ENCODE measurements at places on chromosomes 11 and 22.

DNA sequence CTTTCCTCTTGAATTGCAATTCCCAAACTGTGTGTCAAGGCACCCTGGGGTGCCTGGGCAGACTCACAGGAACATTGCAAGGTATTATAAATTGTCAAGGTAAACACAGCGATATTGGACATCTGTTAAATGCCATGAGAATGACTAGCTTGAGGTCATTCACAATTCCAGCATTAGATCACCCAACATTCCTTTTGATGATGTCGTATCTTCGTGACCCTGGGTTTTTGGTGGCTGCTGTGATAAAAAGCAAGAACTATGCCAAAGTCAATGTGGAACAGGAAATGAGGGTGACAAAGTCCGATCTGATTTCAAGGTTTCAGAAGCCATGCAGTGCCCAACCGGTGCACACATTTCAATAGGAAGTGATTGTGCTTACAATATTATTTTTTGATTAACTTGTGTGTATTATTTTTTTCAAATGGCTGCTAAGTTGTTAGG, 458.4 kb downstream of the MIAT start:
- no peak for DNase-seq

DNA sequence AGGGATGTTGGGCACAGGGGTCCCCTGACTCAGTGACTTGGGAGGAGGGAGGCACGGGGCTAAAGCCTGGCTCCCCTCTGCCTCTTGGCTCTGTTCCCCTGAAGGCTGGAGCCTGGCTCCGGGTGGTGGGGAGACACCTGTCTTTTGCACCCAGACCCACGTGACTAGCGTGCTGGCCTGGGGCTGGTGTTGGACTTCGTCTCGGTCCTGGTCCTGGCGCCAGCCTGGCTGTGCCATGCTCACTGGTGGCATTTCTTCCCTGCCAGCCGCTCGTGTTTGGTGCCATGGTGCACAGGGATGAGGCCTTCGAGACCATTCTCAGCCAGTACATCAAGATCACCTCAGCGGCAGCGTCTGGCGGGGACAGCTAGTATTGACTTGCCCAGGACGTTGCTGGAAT, 56.7 kb downstream of the GRAMD4 start:
- no peak for DNase-seq

GRCh38 chr11:16612566-16613261, 125.7 kb upstream of the C11orf58 start:
- DNase-seq = no peak

DNA sequence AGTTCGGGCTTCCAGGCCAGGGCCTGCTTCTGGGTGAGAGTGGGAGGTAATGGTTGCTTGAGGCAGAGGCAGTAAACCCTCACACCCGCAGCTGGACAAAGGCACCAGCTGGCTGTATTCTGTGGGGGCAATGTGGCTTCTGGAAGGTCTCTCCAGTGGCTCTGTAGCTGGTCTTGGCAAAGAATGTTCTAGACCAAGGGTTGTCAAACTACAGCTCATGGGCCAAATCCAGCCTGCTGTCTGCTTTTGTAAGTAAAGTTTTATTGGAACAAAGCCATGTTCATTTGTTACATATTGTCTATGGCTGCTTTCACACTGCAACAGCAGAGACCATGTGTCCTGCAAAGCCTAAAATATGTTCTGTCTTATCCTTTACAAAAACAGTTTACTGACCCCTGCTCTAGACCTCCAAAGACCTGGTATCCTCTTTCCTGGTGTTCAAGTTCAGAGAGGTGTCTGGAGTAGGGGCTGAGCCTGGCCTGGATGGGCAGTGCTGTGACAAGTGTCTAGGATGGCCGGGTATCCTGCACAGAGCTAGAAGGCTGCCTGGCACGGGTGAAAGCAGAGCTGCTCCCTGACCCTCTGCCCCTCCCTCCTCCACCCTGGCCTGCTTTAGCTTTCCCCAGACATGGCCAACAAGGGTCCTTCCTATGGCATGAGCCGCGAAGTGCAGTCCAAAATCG, 3.4 kb downstream of the TAGLN start:
- no peak for DNase-seq

DNA sequence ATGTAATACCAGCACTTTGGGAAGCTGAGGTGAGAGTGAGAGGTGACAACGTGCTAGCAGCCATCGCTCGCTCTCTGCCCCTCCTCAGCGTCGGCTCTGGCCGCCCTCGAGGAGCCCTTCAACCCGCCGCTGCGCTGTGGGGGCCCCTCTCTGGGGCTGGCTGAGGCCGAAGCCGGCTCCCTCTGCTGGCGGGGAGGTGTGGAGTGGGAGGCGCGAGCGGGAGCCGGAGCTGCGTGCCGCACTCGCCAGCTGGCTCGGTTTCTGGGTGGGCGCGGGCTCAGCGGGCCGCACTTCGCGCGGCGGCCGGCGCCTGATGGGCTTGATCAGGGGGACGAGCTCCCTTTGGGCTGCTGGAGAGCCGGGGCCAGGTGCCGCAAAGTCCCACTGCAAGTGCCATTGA, 98.9 kb upstream of the UBASH3B start:
- DNase-seq = no peak

DNA sequence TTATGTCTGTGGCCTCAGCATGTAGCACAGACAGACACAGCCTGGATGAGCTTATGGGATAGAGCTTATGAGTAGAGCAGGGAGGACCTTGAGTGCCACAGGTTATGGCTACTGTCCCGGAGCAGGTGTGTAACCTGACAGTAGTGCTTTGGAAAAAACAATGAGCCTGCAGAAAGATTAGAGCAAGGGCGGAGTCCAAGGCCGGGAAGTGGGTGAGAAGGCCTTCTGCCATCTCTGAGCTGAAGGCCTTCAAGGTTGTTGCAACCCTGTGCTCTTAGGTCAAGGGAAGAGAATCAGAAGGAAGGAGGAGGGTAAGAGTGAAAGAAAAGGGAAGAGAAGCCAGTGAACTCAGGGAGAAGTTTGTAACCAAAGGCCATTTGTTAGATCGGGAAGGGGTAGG, 3.9 kb upstream of the TAGLN start:
- DNase-seq = no peak

DNA sequence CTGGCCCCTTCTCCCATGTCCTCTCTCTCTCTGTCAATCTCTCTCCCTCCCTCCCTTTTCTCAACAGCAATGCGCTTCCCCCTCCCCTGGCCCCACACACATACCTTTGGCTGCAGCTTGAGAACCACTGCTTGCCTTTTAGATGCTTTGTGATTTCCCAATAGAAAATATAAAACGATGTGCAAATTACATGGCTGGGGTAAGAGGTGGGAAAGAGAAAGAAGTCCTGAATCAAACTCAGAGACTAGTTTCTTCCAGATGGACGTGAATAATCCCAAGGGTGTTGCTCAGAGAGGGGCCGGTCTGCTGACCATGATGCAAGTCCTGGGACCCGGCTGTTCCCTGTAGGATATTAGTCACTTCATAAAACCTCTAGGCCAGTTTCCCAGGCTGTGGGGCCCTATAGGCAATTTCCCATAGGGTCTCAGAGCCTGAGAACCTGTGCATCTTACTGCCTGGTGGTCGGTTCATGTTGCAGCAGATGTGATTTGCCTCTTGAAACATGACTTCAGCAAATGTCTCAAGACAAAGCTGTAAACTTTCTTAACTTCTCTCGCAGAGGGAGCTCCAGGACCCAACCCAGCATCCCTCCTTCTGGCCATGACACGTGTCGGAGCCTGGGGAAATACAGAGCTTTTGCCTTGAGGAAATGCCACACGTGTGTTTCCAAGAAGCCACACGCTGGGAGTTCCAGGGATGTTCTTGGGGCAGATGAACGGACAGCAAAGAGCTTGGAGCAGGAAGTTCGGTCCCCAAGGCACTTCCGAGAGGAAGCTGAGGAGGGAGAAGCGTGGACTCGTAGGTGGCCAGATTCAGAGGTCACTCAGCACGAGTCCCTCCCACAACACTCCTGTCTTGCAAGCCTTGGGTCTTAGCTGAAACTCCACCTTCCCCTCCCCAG, 34.5 kb upstream of the ETS1 start:
- no peak for DNase-seq

DNA sequence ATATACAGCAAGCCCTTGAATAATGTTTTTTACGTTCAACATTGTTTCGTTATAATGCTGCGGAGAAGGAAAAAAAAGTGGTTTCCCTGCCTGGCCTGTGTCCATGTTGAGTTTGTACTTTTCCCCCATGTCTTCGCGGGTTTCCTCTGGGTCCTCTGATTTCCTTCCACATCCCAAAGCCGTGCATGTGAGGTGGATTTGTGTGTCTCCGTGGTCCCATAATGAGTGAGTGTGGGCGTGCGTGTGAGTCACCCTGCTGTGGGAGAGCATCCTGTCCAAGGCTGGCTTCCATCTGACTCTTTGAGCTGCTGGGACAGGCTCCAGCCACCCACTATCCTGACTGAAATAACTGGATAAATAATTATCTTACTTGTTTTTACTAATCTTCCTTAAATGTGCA, 29.6 kb upstream of the SNX19 start:
- DNase-seq = no peak

DNA sequence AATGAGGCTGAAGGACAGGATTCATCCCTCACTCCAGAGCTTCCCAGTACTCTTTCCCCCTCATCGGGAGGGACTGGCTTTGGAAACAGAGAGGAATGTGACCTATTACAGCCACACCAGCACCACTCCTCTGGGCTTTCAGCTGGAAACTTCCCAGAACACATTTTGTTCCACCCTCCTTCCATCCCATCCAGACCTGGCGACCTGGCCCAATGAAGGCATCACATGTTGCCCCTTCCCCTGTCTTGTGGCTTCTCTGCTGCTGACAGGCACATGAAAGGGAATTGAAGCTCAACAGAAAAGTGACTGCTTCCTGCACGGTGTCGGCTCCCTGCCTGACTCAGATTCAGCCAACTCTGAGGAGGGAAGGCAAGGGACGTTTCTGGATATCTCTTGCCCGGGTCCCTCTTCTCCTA, 19.1 kb downstream of the IRAG1 start:
- no peak for DNase-seq

DNA sequence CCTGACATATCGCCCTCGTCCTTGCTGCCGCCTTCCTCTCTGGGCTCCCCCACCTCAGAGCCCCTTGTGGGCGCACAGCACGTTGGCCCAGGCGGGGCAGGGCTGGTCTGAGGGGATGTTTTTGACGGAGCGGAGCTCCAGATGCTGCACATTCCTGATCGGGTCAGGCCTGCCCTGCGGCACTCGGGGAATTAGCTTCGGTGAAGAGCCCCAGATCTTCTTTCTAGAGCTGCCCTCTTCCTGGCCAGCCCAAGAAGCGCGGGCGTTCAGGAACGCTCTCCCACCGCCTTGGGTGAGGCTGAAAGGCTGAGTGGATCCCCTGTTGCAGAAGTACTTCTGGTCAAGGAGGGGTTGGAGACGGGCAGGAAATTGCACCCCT, 12.1 kb downstream of the YPEL4 start:
- DNase-seq = no peak

DNA sequence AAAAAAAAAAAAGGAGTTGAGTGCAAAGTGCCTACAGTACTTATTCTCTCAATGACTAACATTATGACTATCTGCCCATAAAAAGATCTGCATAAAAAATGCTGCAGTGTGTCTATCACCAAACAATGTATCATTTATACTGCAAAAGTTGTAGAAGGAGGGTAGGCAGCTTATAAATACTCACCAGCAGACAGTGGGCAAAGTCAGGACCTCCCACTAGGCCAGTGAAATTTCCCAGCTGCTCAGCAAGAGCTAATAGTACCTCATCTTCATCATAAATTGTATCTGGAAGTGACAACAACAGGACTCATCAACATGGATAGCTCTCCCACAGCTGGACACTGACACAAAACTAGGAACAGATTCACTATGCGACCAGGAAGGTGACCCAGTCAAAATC, 1.6 kb downstream of the PPP2R1B start:
- no peak for DNase-seq

GRCh38 chr22:41223535-41223934, 17.2 kb downstream of the CHADL start:
- DNase-seq = no peak

DNA sequence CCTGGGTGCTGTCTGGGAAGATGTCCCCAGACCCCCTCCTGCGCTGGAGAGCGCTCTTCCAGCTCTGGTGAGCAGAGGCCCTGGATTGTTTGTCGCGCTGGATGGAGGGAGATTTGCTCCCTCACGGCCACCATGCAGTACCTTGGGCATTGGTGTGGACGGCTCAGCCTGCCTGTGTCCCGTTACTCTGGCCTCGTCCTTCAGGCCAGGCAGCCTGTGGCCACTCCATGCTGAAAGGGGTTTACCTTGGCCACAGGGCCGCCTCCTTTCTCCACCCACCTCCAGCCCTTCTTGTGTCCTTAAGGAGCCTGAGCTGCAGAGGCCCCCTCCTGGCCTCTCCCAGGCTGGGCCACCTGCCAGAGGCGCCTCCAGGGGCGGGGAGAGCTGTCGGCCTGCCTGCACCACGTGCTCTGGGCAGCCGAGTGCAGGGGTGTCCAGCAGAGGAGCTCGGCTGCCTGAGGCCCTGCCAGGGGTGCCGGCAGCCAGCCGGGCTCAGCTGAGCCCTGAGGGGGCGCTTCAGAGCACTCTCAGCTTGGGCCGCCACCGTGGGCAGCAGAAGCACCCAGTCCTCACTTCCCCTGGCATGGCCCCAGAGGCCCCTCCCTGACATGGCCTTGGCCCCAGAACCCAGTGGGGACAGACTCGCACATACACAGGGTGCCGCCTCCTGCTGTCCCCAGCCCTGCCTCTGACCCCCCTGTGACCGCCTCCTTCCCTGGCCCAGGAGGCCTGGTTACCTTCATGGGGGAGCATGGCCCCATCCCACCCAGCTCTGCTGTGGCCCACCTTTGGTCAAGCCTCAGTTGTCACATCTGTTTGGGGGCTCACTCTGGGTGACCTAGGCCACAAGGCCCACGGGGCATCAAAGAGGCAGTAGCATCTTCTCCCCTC, 3.4 kb downstream of the CCND1 start:
- DNase-seq = peak; percentile 32

DNA sequence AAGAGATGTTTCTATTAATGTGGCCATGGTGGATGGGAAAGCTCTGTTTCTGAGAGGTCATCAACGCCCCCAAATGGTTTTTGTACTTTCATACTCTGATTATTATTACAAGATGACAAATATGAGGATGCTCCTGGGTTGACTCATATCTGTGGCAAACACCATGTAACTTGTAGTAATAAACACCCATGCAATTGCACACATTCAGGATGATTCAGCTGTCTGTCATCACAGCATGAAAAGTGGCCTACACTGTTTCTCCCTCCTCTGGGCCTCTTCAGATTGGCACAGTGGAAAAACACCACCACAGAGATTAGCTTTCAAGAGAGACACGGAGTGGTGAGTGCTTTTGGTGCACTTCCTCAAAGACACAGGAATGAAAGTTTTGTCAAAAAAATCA, 85.4 kb downstream of the MTNR1B start:
- DNase-seq = no peak

- DNase-seq = no peak
Observed at GRCh38 chr11:45410391-45411227, 124.5 kb upstream of the SYT13 start.

DNA sequence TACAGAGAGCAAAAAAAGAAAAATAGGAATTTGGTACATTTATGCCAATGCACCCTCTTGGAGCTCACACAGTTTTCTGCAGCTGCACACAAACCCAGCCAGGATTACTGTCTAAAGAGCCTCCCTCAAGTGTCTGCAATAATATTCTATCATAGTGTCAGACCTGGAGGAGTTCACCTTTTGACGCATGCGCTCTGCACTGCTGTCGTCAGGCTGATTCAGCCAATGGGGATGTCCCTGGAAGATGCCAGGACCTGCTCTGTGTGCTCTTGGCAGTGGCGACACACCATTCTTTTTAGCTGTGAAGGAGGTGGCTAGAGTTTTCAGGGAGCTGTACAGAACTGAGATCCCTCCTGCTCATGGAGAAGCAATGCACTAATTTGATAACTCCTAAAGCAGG, 249.0 kb upstream of the KIRREL3 start:
- no peak for DNase-seq

- no peak for DNase-seq
Observed at GRCh38 chr22:22129387-22129786, 115.2 kb upstream of the VPREB1 start.

- no peak for DNase-seq
Observed at GRCh38 chr11:14784230-14784629, 107.8 kb downstream of the CYP2R1 start.

All from NCI-H1092 (cell line).